ENCODE measurements at places on chromosomes 4 and X.

DNA sequence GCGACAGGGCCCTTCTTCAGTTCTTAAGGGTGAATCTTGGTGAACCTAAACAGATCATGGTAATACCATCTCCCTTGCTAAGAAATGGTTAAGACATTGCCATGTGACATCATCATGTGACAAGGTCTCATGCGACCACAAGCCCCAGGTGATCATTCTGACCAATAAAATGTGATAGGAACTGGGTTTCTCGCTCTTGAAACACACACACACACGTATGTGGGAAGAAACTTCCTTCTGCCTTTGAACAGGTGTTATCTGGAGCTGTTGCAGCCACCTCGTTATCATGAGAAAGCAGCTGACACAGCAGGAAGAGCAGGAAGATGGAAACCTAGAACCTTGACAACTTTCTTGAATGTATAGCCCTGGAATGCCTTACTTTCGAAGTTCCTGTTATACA is 10.2 kb downstream of the SOD3 start:
- no peak for DNase-seq

- no peak for DNase-seq
Observed at GRCh38 chrX:120761810-120762209, 113.9 kb downstream of the CT47B1 start.

GRCh38 chr4:108788731-108789130 is 25.9 kb upstream of the ETNPPL start:
- no peak for DNase-seq

GRCh38 chr4:37132351-37132974 is 112.1 kb upstream of the NWD2 start:
- DNase-seq, result no peak

GRCh38 chrX:33204889-33205288 is 6.5 kb downstream of the DMD start:
- DNase-seq, result no peak

DNA sequence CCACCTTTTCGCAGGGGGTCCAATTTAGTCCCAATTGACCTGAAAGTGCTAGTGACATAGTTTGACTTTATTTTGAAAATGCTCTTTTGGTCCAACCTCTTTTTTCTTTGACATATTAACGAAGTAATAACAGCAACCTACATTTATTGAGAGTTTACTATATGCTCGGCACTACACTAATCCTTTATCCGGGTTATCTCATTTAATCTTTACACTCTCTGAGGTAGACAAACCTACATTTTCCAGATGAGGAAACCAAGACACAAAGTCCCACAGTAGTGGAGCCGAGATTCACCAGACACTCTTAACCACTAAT is 307 bp upstream of the ATRX start:
- DNase-seq, result no peak

- no peak for DNase-seq
Observed at GRCh38 chrX:103258275-103258674, 3.3 kb upstream of the TCEAL8 start.

DNA sequence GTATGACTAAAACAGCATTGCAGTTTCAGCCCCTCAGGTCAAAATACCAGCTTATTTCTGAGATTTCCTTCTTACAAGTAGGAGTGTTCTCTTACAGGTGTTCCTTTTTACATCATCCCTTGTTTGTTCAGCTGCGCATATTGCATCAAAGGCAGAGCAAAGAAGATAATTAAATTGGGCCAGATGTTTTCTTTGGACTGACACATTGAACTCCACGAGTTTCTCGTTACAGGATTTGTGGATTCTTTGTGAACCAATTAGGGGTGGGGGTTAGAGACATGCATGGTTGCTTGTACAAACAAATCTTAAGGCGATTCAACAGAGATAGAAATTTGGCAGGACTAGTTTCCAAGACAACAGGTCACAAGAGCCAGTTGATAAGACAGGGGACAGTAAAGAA is 95.7 kb downstream of the SPANXN4 start:
- DNase-seq, result no peak

DNA sequence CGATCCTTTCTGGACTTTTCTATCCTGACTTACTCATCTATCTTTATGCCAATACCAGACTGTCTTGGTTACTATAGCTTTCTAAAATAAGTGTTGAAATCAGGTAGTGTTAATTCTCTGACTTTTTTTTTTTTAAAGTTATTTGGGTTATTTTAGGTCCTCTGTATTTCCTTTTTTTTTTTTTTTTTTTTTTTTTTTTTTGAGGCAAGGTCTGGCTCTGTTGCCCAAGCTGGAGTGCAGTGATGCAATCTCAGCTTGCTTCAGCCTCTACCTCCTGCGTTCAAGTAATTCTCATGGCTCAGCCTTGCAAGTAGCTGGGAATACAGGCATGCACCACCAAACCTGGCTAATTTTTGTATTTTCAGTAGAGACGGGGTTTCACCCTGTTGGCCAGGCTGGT is 2.8 kb upstream of the NELFA start:
- DNase-seq, result no peak

All from amniotic stem cell (primary cell).